ENCODE measurements at places on chromosomes 13 and 19. TPM values are rescaled to one million over a fixed set of nuclear protein-coding genes. Genes with fewer than 3 reads are reported as not detected.

Gene ZNF420
- total RNA-seq = 6.7 TPM

GRCh38 chr19:40872209-40872608, 9.8 kb downstream of the CYP2A7 start:
- DNase-seq = no peak

- DNase-seq = no peak
Observed at GRCh38 chr13:33182729-33183128, 102.8 kb downstream of the STARD13 start.

DNA sequence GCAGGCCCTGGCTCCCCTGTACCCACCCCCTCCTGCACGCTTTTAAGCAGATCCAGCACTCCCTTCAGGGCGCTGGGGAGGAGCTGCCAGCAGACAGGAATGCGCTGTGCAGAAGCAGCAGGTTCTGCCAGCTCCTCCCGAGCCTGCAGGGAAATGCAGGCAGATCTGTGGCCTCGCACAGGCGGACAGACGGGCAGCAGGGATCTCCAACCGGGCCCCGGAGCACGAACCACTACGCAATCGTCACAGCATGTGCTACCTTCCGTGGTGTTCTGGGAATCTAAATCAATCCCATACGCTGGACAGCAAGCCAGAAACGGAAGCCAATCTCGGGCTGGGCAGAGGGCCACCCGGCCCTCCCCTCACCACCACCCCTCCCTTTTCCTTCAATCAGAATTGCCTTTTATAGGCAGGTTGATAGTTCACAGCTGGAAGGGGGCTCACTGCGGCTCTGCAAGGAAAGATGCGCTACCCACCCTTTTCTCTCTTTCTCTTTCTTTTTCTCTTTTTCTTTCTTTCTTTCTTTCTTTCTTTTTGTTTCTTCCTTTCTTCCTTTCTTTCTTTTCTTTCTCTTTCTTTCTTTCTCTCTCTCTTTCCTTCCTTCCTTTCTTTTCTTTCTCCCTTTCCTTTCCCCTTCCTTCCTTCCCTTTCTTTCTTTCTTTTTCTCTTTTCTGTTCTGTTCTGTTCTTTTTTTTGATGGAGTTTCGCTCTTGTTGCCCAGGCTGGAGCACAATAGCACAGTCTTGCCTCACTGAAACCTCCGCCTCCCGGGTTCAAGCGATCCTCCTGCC, 99.9 kb downstream of the GNG7 start:
- no peak for DNase-seq

DNA sequence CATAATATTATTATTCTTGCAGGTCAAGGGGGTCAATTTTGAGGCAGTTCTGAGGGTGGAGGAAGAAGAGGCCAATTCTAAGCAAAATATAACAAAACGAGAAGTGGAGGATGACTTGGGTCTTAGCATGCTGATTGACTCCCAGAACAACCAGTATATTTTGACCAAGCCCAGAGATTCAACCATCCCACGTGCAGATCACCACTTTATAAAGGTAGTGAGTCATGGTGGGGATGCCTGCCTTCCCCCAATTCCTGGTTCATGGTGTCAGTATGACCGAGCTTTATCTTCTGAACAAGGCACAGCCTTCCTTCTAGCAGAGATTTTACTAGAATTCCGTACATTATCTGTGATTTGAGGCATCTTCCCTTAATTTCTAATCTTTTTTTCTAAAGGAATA, 9.4 kb upstream of the DCUN1D2 start:
- DNase-seq = no peak

GRCh38 chr13:73556902-73557301, 498.1 kb downstream of the KLF5 start:
- no peak for DNase-seq

- DNase-seq = no peak
Observed at GRCh38 chr19:1979642-1980041, 35.9 kb downstream of the BTBD2 start.

DNA sequence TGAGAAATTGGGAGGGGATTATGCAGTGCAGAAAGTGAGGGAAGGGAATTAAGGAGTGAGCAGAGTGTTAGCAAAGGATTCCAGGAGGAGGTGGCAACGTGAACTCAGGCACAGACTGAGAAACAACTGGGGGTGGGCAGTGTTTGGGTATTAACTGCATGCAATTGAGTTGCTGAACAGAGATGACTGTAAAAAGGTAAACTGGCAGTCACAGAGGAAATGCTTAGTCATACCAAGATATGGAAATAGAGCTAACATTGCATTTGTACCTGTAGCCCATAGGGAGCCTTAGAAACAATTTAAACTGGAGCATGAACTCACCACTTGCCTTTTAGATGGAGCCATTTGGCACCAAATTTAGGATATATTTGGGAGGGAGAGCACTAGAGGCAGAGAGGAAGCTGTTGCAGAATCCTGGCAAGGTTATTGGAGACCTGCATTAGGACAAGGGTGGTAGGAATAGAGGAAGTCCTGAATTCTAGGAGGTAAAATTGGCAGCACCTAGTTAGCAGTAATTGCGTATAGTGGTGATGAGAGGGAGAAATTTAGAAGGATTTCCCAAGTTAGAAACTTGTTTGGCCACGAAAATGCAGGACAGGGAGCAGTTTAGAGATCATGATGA, 100.6 kb upstream of the FRY start:
- no peak for DNase-seq

DNA sequence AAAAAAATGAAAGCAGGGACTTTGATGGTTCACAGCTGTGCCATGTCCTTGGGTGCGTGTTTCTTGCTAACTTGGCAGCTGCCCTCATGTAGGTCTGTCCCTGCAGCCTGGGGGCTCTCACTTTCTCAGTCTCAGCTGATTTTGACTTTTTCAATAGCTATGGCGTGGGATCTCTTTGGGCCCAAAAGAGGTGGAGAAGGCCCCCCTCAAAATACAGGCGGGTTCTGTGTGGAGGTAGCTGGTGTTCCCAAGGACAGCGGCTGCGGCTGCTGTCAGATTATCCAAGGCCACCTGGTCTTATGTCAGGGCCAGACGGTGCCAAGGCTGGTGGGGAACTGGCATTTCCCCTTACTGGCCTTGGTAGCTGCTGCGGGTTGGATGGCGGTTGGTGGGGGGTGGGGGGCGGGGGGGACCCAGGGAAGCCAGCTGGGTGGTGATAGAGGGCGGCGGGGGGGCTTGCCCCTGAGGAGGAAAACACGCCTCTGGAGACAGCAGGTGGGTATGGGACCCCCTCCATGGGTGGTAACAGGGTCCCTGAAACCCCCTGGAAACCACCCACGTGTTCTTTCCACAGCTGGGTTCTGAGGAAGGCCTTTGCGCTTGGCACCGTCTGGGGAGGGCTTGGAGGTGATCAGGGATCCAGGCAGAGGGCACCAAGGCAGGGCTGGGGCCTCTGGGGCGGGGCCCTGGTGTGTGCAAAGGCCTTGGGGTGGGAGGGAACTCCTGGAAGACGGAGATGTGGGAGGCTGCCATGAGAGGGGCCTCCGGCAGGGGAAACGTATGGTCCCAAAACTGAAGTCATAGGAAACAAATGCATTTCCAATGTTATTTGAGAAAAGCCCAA, 4.1 kb downstream of the TIMM13 start:
- DNase-seq = no peak

GRCh38 chr13:40874138-40874779, 84.8 kb downstream of the SLC25A15 start:
- no peak for DNase-seq

GRCh38 chr19:32397671-32398101, 7.9 kb upstream of the DPY19L3 start:
- DNase-seq = no peak

DNA sequence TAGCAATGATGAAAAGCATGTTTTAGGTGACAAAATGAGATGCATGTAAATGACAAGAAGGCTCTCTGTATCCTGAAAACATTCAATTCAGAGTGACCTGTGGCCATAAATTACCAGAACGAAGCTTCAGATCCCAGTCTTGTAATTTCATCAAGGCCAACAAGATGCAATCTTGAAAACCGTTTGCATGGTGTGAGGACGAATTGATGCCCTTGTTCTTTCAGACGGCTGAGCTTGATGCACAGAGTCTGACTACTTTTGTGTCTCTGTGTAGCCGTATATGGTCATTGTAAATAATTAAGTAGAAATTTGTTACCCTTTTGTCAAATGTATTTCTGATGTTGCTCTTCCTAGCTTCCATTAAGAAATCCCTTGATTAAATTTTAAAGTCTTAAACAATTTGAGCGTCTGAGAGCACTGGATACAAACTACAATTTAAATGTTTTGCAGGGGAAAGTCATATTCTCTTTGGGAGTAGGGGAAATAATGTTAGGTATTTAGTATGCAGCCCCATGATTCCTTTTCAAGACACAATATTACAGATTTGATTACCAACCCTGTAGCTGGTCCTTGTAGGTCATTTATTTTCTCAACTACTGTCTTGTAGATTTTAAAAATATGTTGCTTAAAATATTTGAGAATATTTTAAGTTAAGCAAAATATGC, 125.8 kb upstream of the PCDH9 start:
- no peak for DNase-seq

Measured in pulmonary artery endothelial cell (primary cell).